Fibroblast of skin of left quadriceps (primary cell): ENCODE measurements at places on chromosomes 11 and 22.
A peak's percentile ranks its signal among the peaks of the same experiment; 100 is the strongest.

GRCh38 chr11:97732011-97732632 is 1288.6 kb upstream of the CNTN5 start:
- DNase-seq: no peak

DNA sequence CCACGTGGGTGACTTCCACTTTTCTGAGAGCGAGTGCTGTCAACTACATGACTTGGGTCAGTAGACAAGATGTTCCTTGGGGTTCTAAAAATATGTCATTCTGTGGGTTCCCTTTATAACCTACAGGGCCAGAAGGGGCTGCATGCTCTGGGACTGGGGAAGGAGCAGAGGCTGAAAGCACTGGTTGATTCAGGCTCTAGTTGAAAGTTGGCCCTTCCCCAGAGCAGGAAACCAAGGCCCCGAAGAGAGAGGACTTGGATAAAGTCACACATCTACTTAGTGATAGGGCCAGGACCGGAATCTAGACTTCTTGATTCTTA is 9.9 kb downstream of the ADAMTS15 start:
- no peak for DNase-seq

DNA sequence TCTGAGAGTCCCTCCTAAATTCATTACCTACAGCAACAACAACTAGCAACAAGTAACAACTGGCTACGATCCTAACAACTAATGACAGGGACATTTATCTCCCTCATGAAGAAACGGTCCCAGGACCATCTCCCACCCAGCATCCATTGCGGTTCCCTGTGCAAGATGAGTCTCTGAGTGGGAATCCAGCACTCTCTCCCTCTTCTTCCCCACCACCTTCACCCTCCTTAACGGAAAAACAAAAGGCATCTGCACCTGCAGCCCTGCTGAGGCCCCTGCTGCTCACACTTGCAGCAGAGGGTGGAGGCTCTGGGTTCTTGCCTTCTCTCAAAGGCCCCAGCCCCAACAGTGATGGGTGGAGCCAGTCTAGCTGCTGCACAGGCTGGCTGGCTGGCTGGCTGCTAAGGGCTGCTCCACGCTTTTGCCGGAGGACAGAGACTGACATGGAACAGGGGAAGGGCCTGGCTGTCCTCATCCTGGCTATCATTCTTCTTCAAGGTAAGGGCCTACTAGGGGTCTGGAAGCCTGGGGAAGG is at the start of gene CD3G:
Gene CD3G, plus strand, starts transcription at position 364 of the 535 bp plus-strand sequence. Its CDS starts 80 bp downstream, at position 444.
- no peak for DNase-seq

GRCh38 chr11:26201411-26201810 is 130.5 kb upstream of the ANO3 start:
- DNase-seq: no peak

DNA sequence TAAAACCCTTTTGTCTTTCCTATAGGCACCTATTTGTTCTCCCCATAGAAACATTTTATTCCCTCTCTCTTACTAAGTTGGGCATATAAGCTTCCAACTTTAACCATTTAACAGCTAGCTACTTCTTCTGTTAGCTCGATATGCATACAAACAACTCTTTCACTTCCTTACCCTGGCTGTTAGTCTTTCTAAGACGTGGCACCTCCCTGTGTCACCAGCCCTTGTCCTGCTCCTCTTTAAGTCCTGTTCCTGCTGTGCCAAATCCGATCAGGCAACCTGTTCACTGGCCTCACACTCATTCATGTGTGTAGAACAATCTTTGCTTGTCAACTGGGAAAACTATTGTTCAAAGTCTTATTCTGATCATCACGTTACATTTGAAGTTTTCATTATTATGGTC is 1376.1 kb upstream of the TENM4 start:
- DNase-seq: no peak

GRCh38 chr22:25582946-25583345 is 18.5 kb downstream of the GRK3 start:
- peak; percentile 23 for DNase-seq

- DNase-seq: no peak
These were observed 51.4 kb downstream of the SHISAL1 start for GRCh38 chr22:44261164-44261860.

DNA sequence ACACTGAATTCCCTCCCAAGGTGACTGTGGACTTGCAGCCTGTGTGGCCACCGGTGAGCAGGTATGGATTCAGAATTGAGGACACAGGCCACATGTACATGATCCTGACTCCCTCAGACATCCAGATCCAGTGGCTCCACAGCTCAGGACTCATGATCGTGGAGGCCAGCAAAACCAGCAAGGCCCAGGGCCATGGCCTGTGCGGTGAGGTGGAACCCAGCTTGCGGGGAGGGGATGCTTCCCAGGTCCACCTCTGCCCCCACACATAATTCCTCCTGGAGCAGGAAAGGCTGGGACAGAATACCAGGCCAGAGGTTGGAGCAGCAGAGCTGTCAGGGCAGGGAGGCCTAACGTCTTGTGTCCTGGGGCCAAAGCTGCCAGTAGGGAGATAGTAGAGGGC is 82.1 kb downstream of the OTOG start:
- DNase-seq: no peak

DNA sequence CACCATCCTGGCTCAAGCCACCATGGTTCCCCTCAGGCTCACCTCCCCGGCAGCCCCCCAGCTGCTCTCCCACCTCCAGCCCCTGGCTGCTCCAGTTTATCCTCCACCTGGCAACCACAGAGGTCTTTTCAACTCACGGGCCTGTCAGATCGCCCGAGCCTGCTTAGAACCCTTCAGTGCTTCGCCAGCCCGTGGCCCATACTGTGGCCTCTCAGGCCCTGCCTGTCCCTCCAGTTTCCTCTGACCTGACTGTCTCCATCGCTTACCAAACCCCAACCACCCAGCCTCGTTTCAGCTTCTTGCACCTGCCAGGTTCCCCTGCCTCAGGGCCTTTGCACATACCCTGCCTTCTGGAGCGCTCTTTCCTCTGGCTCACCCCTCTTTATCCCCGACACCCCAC is 6.9 kb downstream of the KCNC1 start:
- DNase-seq: no peak

DNA sequence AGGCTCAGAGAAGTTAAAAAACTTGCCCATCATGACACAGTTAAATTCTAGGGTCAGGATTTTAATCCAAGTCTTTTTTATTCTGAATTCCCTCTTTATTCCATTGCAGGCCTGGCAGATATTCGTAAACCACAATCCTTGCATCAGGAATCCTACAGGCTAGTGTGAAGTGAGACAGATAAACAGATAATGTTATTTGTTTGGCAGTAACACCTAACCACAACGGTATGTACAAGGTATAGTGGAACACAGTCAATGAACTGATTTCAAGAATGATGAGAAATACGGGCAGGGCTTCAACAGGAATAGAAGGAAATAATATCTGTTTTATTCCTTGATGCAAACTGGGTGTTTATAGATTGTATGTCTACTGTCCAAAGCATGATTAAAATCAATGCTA is 32.0 kb upstream of the NARS2 start:
- DNase-seq: no peak

GRCh38 chr11:115918576-115918975 is 414.4 kb upstream of the CADM1 start:
- no peak for DNase-seq

DNA sequence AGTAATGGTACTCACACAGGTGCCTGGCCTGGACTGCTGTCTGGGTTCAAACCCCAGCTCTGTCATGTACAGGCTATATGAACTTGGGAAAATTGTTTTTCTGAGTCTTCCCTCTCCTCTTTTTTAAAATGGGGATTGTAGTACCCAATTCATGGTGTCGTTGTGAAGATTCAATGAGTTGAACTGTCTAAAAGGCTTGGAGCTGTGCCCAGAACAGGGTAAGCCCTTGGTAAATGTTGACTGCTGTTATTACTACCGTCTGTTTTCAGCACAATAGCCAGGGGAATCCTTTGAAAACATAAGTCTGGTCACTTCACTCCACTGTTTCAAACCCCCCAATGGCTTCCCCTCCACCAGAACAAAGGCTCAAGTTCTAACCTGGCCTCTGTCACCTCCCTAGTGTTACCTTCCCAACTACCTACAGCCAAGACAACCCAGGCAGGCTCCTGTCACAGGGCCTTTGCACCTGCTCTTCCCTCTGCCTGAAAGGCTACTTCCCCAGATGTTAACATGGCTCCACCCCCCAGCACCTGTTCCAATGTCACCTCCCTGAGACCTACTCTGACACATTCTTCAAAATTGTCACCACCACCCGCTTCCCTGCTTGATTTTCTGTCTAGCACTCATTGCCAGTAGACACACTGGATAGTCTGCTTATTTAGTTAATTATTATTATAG is 152.8 kb downstream of the CHST1 start:
- no peak for DNase-seq

DNA sequence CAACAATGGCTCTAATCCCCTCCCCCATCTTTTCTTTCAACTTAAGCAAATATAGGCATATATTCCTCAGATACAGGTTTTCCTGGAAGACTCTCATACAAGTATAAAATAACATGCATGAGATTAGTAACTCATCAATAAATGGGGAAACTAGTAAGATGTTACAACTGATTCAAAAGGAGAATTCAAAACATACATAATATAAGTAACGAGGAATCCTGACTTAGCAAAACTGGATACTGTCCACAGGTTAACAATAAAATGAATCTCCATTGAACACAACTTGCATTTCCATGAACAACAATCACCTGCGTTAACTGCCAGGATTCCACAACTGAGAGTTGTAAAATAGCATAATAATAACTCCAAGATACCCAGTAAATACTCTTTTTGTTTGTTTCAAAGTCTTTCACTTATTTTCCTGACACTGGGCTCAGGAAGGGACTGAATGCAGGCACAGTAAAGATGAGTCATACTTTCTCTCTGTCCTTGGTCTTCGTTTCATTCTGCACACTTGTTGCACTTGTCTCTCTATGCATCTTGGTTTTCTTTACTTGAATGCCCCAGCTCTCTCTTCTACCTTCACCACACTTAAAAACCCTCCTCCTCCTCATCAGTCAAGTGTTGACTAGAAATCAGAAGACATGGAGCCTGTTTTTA is 8.1 kb downstream of the APIP start:
- no peak for DNase-seq

- DNase-seq: no peak
These were observed 112.0 kb downstream of the PLEKHA7 start for GRCh38 chr11:16902182-16902581.

DNA sequence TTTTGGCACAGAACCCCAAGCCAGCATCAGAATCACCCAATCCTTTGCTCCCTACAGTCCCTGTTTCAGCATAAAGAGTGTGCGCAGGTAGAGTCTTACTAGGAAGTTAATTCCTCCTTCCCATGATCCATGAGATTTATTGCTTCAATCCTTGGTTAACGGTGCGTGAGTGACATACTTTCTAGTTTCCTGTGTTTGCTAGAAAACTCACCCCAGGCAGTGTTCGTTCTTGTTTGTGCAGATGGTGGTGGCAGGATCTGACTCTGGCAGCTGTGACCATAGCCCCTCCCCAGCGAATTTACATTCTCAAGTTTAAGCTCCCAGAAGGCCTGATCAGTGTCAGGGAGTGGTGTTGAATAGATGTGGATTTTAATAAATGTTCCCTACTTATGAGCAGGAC is 106.7 kb upstream of the CCT8L2 start:
- no peak for DNase-seq

DNA sequence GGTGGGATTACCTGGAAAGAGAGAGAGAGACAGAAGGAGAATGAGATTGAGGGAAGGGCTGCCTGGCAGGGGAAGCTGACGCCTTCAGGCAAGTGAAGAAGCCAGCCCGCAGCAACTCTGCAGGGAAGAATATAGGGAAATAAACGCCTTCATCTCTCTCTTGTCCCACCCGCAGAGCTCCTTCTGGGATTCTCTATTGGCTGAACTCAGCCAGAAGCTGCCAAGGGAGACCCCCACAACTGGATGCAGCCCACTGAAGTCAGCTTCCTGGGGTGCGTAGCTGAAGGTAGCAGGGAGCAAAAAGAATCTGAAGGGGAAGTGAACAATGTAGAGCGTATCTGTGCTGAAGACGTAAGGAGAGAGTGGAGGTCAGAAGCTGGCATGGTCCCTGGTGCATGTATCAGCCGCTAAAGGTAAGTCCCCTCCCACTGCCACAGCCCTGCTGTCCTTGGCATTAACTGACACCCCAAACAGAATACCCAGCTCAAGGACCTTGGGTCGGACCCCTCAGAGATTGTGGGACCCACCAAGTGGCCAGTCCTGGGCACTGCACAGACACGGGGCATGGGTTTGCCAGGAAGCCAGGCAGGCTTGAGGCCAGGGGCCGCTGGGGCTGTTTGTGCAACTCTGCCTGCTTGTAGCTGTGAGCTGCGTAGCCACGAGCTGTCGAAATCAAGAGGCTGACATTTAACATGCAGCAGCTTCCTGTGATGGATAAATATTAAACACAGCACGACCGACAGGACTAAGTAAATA is 469.9 kb downstream of the MN1 start:
- no peak for DNase-seq

DNA sequence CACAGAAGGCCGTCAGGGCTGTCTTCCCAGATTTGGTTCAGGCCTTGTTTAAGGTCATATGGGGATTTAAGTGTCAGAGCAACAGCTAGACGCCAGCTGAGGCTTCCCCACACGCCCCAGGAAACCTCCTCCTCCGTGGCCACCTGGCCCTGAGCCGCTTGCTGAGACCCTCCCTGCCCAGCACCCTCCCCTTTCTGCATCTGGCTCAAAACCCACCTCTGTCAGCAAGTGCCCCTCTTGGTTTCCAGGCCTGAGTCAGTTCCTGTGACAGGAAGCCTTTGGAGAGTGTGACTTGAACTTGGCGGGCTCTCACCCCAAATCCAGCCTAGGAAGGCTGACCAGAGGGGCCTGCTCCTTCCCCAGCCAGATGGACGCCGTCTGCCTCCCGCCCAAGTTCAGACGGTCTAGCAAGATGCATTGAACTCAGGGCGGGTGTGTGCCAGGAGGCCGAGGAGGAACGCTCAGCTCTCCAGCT is 561 bp downstream of the FXYD2 start:
- no peak for DNase-seq

GRCh38 chr22:47659467-47660223 is 897.2 kb downstream of the TBC1D22A start:
- no peak for DNase-seq

DNA sequence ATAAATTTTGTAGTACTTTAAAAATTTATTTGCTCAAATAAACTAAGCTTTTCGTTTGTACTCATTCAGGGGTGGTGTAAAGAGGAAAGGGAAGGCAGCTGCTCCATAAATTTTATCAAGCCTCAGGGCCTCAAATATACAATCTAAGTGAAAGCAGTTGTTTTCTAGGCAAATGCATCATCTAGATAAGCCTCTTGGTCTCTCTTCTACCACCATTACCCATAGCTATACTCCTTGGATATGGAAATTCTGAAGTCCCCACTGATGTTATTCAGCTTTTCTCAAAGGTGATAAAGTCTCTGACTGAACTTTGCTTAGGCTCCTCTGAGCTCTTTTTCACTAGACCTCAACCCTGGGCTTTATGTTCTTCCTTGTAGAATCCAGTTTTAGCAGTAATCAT is 1313.1 kb downstream of the JRKL start:
- DNase-seq: no peak

- no peak for DNase-seq
These were observed 122.3 kb downstream of the KCNQ1 start for GRCh38 chr11:2567026-2567671.

GRCh38 chr11:64864473-64865285 is 13.7 kb downstream of the EHD1 start:
- DNase-seq: peak; percentile 67
